ENCODE measurements at places on chromosomes 3 and 15.

GRCh38 chr3:170154084-170154483 lies 27.4 kb downstream of the PHC3 start:
- no peak for DNase-seq

GRCh38 chr15:69082554-69082953 lies 68.1 kb downstream of the NOX5 start:
- DNase-seq: no peak

DNA sequence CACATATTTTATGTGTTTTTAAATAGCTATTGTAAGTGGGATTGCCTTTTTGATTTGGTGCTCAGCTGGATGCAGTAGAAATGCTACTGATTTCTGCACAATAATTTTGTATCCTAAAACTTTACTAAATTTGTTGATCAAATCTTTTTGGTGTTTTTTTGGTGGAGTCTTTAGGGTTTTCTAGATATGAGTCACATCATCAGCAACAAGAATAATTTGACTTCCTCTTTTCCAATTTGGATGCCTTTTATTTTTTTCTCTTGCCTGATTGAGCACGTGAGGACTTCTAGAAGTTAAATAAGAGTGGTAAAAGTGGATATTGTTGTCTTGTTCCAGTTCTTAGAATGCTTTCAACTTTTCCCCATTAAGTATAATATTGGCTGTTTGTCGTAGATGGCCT lies 51.3 kb downstream of the TLNRD1 start:
- DNase-seq: no peak

DNA sequence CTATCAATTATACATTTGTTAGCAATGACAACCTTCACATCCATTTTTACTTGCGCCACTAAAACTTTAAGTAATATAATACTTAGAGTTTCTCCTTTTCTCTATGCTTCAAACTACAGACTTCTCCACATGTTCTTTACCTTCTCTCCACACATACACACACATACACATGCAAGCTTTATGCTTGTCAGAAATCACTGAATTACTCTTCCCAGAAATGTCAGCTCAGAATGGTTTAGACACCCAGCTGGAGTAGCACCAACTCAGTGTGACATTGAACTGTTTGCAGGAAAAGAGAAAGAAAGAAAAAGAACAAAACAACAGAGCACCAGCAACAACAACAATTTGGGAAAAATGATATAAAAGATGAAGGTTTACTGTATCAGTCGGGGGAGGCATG lies 20.9 kb downstream of the CBLB start:
- DNase-seq: no peak

GRCh38 chr15:90582553-90582952 lies 52.8 kb downstream of the CRTC3 start:
- no peak for DNase-seq

GRCh38 chr3:65318231-65318630 lies 630.4 kb upstream of the ADAMTS9 start:
- DNase-seq: no peak

DNA sequence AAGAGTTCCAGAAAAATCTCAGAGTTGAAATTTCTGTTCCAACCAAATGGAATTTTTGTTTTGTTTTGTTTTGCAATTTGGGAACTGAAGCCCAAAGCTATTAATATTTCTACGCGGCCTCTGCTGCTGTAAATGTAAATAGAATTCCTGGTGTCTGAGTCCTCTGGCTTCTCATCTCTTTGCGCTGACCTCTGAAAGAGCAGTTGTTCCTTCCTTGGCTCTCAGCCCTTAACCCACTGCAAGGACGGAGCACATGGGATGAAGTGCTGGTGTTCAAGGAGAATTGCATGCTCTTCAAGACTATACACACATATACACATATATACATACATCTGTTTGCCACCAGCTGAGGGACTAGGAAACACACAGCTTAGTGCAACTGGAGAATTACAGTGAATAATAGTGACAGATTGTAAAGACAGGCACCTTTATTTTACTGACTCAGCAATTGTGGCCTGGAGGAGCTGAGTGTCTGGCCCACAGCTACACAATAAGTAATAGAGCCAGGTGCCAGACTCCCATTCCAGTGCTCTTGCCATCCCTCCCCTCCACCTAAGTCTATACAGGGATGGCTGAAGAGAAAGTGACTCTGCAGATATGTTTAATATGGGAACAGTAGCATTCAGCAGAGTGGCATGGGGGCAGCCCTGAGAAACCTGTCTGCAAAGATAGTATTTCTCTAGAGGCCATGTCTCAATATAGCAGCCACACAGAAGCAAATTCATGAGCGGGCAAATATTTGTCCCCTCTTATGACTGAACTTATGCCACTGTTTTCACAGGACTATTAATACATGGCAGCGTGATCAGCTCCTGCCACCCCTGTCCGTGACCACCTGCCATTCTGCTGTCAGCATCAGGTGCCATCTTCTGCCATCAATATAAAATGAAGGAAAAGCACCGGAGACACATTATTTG lies 42.3 kb downstream of the NEK10 start:
- no peak for DNase-seq

- no peak for DNase-seq
Observed at GRCh38 chr15:36966708-36967107, 133.6 kb downstream of the MEIS2 start.

DNA sequence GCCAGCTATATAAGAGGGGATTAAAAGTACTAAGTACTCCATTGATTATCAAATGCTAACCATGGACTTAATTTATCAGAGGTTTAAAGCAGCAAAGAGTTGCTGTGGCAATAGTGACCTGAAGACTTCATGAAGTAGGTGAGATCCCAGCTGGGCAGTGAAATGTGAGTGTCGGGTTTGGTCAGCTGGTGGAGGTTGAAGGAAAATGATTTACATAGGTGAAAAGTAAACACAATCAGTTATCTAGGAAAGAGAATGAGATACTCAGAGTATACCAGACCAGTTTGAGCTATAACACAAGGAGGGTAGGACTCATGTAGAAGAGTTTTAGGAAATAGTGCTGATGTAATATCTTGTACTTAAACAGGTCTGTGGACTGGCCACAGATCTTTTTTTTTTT lies 16.5 kb upstream of the FBXO22 start:
- no peak for DNase-seq

DNA sequence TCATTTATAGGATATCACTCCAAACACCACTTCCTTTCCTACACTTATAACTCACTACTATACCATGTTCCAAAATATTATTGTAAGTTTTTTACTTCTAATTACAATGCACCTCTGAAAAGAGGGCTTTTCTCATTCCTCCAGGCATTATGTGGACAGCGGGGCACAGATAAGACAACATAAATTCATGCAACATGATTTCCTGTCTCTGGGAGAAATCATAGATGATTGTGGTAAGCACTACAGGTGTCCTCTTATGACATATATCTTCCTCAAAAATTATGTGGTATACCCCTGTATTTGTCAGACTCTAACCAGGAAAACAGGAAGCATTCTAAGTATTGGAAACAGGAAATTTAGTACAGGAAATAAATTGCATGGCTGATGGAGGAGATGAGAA lies 45.7 kb upstream of the INO80 start:
- no peak for DNase-seq

GRCh38 chr3:195256639-195257453 lies 14.1 kb downstream of the XXYLT1 start:
- DNase-seq: no peak

Measured in stimulated activated CD8-positive, alpha-beta memory T cell treated with anti-CD3 and anti-CD28 coated beads, Interleukin-7, amount 100 ng/mL, for 1 hour (primary cell).